ENCODE measurements at places on chromosomes 12 and 14.

- DNase-seq: peak; percentile 43
Observed at GRCh38 chr14:52551696-52552062, 626 bp downstream of the TXNDC16 start.

GRCh38 chr14:70655110-70655826 is 13.6 kb downstream of the TTC9 start:
- peak; percentile 59 for DNase-seq

DNA sequence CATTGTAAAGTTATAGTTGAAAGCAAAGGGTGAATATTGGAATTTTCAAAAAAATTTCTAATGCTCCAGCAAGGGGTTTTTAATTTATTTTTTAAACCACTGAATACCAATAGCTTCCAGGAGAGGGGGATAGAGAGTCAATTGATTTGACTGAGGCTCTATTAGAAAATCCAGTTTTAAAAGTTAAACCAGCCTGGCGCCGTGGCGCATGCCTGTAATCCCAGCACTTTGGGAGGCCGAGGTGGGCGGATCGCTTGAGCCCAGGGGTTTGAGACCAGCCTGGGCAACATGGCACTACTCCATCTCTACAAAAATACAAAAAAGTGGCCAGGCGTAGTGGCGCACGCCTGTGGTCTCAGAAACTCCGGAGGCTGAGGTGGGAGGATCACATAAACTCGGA is 150.1 kb downstream of the SLC38A4 start:
- DNase-seq: no peak

DNA sequence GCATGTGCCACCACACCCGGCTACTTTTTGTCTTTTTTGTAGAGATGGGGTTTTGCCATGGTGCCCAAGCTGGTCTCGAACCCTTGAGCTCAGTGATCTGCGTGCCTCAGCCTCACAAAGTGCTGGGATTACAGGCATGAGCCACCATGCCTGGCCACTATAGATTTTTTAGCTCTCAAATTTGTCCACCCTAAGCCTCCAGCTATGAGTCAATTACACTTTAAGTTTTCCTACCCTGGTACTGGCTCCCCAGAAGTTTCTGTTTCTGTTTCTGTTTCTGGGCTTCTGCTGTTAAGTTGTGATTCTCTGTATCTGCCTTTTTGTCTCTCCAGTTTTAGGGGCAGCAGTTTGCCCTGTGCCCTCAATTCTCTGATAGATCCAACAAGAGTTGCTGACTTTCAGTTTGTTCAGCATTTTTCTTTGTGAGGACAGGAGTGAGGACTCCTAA is 4.4 kb upstream of the TINF2 start:
- no peak for DNase-seq

DNA sequence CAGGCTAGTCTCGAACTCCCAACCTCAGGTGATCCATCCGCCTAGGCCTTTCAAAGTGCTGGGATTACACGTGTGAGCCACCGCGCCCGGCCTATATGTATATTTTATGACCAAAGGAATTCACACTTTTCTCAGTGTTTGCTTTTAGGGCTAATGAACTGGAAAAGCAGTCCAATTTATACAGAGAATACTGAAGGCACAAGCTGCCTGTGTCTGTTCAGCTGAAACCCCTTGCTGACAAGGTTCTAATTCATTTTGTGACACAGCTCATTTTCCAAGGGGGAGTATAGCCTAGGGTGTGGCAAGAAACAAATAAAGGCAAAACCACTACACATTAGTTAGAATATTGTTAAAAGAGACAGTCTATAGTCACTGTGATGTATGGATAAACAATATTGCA is 18.3 kb upstream of the NEMF start:
- DNase-seq: no peak

DNA sequence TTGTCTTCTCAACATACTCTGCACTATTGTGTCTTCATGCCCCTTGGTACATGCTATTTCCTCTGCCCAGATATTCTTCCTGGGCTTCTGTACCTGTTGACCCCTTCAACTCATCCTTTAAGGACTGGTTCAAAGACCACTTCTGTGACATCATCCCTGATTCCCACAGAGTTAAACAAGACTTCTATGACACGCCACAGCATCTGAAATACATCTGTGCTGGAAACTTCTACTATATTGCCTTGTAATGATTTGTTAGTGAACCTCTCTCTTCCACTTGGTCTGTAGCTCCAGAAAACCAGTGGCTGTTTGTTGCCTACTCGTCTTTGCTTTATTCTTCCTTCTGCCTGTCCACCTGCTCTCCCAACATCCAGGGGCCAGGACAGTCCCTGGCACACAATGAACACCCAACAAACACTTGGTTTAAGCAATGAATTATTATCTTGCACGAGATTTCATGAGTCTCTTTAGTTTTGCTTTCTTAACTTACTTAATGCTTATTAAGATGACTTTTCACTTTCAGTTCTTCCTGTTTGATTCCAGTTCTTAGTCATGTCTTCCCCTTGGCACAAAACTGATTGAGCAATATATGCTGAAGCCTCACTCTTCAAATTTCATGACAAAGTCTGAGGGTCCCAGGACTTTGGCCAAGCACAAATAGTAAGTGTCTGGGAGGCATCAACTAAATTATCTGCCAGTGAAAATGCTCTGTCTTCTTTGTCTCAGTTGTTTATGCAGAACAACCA is 485.9 kb downstream of the APAF1 start:
- DNase-seq: no peak

- DNase-seq: no peak
Observed at GRCh38 chr12:79925492-79925891, 9.4 kb downstream of the PPP1R12A start.

- DNase-seq: no peak
Observed at GRCh38 chr14:26339381-26339780, 258.5 kb downstream of the NOVA1 start.

GRCh38 chr14:77259025-77259715 is 11.8 kb downstream of the NGB start:
- no peak for DNase-seq

GRCh38 chr12:68497702-68498101 is 113.0 kb upstream of the RAP1B start:
- no peak for DNase-seq

DNA sequence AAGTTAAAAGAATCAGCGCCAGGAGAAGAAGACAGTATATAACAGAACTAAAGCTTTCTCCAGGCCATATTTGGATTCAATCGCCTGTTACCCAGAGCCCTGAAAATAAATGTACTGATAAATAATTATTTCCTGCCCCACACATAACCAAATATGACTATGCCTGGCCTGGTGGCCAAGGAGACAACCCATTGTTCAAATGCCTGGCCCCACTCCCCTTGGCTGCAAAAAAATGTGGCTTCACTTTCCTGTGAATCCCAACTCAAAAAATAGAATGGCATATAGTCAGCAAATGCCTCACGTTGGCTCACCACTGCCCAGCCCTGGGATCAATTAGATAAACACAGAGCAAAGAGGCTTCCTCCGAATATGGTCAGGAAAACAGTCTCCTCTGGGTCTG is 472.1 kb downstream of the BCL11B start:
- DNase-seq: no peak

GRCh38 chr14:69694730-69695281 is 72.1 kb upstream of the SRSF5 start:
- DNase-seq: no peak

GRCh38 chr12:97168804-97169203 is 261.7 kb downstream of the NEDD1 start:
- DNase-seq: no peak

DNA sequence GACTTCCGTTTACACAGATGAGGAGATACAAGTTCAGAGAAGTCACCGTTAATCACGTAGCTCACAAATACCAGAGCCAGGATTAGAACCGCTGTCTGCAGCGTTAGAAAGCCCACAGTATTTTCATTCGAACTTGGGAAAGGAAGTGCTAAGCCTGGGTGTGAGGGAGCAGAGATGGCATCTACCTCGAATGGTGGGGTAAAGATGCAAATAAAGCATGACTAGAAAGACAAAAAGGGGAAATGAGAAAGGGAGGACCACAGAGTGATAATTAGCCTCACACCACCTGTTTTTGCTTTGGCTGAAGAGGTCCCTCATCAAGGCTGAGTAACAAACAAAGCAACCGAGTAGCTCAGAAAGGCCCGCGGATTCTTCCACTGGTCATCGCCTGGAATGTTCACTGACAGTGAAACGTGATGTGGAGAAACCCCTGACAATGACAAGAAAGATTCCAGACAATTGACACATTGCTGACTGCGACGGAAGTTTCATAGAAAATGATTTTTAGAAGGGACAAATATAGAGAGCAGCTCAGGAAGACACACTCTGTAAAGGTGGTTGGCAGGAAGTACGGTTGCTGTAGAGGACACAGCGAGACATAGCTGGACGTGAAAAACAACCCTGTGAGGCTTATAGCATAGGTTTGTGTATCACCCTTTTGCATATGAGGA is 31.5 kb upstream of the BHLHE41 start:
- DNase-seq: no peak
